Activated CD4-positive, CD25-positive, alpha-beta regulatory T cell treated with anti-CD3 and anti-CD28 coated beads, Interleukin-2, amount 50 U/mL, for 24 hours (primary cell): ENCODE measurements at places on chromosomes 6 and 20.

- ATAC-seq = no peak
Measured at GRCh38 chr6:54758340-54758739, 88.2 kb upstream of the FAM83B start.

GRCh38 chr20:10090588-10091166 lies 55.9 kb downstream of the ANKEF1 start:
- ATAC-seq = no peak

DNA sequence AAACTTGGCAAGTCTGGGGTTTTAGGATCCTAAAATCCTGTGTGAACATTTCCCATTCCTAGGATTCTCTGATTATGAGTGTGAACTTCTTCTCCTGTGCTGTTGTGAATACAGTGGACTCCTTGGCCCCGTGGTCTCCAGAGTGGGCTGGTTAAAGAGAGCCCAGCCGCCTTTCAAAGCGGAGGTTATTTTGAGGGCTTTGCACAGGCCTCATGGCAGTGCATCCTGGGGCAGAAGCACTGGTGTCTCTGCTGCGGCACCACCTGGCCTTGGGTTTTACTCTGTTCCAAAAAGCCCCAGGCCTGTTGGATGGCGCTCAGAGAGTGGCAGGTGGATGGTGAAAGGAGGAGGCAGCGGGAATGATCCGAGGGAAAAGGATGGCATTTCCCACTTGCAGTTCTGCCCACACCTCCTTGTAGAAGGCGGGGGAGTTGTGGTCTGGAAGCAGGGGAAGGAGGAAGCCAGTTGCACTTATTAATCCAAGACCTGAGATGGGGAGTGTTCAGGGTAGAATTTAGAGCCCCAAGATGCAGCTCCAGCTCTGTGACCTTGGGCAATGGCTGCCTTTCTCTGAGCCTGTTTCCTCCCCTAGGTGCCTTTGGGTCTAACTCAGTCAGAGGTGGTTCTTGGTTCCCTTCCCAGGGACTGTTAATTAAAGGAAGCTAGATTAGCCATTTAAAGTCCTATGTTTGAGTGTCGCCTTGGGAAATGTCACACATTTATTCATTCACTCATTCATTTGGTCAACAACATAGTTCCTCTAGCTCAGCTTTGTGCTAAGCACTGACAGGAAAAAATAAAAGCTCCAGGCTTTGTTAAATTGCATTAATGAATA lies 22.4 kb downstream of the MMP24 start:
- no peak for ATAC-seq

- no peak for ATAC-seq
Measured at GRCh38 chr6:11604836-11605506, 67.4 kb downstream of the TMEM170B start.

GRCh38 chr20:7214081-7214740 lies 446.7 kb downstream of the BMP2 start:
- no peak for ATAC-seq

DNA sequence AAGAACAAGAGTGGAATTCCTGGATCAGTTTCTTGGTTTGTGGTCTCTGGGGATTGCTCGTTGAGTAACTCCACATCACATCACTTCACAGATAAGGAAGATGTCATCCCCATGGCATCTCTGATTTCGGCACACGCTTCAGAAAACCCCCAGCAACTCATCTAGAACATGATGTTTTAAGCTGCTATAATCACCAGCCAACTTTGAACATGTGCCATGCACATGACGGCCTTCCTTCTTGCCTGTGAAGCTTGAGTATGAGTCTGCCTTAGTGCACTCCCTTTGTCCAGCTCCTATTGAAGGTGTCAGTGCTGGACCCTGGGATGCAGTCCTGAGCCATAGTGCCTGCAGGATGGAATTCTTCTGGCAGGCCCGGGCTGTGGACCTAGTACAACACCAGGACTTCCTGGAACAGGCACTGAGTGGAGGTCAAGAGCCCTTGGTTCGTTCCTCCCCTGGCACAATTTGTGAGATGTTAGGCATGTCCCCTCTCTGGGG lies 231.5 kb upstream of the SUPT3H start:
- ATAC-seq = no peak

DNA sequence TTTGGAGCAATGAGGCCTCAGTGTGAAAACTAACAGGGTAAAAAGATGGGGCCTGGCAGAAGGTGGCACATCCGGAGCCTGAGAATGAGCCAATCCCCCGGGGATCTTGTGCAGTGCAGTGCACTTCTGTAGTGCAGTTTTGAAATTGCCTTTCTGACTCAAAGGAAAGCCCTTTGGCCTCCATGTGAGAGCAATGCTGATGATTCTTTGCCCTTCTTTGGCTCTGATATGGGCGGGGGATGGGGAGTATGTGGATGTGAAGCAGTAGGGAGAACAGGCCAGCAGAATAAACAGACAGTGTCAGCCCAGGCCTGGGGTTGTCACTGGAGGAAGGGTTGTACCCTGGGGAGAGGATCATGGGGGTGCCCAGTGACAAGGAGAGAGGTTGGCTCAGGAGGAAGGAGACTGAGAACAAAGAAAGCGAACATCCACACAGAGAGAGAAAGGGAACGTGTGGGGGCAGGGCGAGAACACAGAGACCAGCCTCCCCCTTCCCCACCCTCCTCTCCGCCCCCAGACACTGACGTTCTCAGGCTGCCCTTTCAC lies 351.2 kb downstream of the CDC5L start:
- ATAC-seq = no peak

DNA sequence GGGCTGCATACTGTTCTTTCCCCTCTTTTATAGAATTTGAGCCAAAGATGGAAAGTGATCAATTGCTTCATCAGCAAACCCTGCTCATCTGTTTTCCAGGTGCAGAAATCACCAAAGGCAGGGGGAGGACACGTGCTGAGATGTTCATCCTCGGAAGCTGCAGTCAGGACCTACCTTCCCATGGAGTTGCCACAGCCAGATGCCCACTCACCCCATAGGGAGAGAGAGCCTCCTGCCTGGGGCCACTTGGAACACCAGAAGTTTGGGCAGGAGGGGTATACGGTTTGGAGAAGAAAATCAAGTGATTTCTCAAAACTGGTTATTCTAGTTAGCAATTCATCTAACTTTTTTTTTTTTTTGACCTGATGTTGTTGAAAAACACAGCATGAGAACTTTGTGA lies 5.3 kb upstream of the CST7 start:
- no peak for ATAC-seq

GRCh38 chr20:2156666-2157624 lies 55.3 kb downstream of the STK35 start:
- ATAC-seq = no peak

GRCh38 chr6:33104887-33105286 lies 29.1 kb downstream of the HLA-DPB1 start:
- ATAC-seq = no peak

- no peak for ATAC-seq
Measured at GRCh38 chr6:24064106-24064505, 61.9 kb upstream of the NRSN1 start.
